ENCODE measurements at places on chromosomes 13 and 19.

GRCh38 chr13:40130871-40131636 lies 475.6 kb downstream of the COG6 start:
- DNase-seq = peak; percentile 81

DNA sequence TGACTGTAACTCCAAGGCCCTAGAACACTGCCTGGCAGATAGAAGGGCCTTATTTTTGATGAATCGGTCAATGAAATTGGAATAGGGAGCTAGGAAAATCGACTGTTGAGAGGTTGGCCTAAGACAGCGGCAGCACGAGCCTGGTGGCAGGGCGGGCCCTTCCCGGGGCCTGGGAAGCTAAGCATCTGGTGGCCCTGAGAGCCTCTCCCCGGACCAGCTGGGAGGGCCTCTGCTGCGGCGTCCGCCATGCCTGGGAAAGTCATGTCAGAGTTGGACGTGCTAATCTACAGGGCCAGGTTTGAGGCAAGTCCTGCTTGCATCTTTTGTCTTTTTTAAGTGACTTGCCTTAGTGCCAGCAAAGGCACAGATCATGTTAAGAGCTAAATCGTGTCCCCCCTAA lies 11.2 kb upstream of the GPR12 start:
- no peak for DNase-seq

DNA sequence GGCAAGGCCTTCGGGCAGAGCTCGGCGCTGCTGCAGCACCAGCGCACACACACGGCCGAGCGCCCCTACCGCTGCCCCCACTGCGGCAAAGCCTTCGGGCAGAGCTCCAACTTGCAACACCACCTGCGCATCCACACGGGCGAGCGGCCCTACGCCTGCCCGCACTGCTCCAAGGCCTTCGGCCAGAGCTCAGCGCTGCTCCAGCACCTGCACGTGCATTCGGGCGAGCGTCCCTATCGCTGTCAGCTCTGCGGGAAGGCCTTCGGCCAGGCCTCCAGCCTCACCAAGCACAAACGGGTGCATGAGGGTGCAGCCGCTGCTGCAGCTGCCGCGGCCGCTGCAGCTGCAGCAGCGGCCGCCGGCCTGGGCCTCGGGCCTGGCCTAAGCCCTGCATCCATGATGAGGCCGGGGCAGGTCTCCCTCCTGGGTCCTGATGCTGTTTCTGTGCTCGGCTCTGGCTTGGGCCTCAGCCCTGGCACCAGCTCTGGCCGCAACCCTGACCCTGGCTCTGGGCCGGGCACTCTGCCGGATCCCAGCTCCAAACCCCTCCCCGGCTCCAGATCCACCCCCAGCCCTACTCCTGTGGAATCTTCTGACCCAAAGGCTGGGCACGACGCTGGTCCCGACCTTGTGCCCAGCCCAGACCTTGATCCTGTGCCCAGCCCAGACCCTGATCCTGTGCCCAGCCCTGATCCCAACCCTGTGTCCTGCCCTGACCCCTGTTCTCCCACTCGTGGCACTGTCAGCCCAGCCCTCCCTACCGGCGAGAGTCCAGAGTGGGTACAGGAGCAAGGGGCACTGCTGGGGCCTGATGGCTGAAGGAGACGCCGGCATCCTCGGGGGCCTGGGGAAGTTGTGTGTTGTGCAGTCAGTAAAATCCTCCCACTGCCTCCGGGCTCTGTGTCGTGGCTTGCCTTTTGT lies 2.0 kb upstream of the MCOLN1 start:
- no peak for DNase-seq

DNA sequence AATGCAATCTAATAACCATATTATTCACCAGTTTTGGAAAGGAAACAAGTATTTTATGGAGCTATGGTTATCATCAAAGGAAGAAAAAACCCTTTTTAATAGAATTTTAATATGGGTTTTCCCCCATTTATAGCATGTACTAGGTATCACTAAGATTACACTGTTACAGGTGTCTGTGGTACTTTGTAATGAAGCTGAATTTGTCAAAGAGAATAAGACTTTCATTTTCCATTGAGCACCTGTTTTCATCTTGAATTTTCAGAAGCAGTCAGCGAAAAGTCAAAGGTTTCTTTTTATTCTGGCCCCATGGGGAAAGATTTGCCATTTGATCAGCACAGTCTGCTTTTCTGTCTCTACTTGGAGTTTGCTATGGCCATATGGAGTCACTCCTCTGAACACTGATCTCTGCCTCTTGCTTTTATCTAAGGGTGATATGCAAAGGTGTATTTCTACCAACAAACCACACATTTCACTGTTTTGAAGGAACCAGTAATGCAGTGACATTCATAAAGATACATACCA lies 590.0 kb downstream of the DCT start:
- no peak for DNase-seq

DNA sequence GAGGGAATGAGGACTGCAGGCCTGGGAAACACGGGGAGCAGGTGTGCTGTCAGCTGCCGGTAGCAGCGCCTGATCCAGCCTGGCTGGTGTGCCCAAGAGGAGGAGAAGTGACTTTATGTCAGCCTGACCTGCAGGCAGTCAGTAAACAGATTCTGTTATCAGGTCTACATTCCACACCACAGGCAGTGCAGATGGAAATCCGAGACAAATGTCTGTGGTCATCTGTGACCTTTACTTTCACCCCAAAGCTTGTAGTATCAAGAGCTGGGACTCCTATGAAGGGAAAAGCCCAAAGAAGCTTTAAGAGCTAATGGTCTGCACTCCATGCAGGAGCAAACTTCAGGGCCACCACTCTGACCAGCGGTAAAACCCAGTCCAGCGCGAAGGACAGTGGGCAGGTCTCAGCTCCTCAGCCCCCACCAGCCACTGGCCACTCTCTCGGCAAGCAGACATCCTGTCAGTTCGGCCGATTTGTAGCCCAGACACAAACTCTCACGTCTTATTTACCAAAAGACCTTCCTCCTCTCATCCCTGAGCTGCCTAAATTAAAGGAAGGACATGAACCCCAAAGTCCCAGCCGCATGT lies 7.7 kb downstream of the EPS15L1 start:
- DNase-seq = no peak

DNA sequence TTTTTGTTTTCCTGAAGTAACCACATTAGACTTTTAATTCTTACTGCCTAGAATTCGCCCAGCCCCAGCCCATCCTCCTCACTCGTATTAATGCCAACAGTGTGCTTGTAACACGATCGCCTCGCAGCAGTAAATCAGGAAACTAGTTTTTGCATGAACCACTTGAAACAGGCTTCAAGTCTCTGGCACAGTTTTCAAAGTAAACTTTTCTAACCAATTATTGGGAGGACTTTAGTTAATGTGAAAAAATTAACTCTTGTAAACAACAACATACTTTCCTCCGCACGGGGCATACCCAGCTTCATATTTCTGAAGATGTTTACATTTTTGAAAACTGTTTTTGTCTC lies 39.2 kb downstream of the TNFRSF19 start:
- DNase-seq = peak; percentile 70

GRCh38 chr19:9644472-9644871 lies 23.4 kb upstream of the ZNF561 start:
- DNase-seq = no peak

DNA sequence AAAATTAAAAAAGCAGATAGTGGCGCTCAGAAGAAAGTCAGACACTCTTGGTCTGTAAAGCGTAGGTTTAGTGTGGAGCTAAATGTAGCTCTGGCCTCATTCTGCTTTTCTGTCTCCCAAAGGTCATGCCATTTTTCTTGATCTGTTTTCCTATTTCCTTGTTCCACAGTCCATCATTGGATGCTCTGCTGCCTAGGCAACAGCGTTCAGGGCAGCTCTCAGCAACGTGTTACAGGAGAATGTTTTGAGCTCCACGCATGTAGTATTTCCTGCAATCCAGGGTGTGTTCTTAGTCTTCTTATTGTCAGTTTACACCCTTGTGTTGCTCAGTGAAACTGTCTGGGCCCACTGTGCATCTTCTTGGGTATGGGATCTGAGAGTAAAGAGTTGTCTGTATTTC lies 46.0 kb upstream of the PCDH8 start:
- DNase-seq = no peak

GRCh38 chr19:17394891-17395415 lies 957 bp upstream of the CCDC194 start:
- DNase-seq = no peak

DNA sequence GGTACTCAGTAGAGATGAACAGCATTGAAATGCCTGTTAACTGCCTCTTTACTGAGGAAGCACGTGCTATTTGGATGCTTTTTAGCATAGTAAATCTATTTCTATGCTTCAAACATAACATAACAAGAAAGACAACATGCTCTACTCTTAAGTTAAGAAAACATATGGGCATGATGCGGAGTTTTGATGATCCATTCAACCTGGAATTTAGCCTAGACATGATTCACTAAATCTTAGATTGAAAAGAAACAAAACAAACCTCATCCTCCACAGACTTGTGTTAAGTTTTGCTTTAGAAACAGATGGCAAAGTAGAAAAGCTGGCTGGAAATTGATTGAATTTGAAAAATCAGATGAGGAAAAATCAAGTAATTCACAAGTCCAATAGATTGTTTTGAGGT lies 593.8 kb downstream of the OLFM4 start:
- no peak for DNase-seq

- no peak for DNase-seq
Observed at GRCh38 chr19:29939628-29940027, 2.4 kb upstream of the URI1 start.

DNA sequence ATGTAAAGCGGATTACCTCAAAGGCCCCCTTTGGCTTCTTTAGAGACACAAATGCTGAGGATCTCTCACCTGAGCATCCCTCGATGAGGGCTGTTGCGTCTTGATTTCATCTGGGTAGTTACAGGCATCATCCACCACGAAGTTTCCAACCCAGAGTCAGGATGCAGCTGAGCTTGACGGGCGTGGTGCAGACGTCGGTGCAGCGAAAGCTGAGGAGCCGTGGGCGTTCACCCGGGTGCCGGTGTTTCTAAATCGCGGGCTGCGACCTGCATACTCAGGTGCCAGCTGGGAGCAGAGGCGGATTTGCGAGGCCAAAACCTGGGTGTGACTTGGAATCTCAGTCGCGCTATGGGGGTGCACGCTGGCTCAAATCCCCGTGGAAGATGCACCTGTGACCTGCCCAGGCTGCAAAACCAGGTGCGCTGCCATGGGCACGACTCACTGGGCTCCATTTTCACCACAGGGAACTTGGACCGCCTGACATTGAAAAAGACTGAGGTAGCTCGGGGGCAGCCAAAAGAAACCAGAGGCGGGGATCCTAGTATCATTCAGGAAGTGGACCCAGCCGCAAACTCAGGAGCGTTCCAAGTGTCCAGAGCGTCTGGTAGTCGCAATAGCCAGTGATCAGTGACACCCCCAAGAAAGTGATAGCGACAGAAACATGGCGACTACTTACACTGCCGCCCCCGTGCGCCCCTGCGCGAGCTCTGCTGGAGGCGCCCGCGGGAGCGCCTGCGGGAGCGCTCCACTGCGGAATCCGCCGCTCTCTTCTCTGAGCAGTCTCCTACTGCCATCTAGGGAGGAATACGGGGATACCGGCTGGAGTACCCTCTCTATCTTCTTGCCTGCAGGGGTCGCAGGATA lies 36.4 kb upstream of the IGFL4 start:
- peak; percentile 59 for DNase-seq
